ENCODE measurements at places on chromosomes 7 and 10. TPM values are rescaled to one million over a fixed set of nuclear protein-coding genes. Genes with fewer than 3 reads are reported as not detected.

GRCh38 chr10:47354165-47354564 lies 6.0 kb downstream of the RBP3 start:
- DNase-seq = peak; percentile 15

DNA sequence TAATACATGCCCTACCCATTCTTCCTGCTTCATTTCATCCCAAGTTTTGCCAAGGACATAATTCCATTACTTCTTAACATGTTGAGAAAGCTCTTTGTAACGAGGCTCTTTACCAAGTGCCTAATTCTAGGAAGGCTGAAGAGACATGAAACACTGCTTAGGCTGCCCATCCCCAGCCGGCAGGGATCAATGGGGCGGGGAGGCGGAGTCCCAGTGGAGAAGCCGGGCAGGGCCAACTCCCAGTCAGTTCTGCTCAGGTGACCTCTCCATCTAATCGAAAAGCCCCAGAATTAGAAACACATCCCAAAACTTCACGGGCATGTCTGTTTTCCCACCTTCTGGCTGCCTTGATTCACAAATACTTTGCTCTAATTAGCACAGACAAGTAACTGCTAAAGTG lies 89.5 kb upstream of the LYZL1 start:
- no peak for DNase-seq

The NPC1L1 gene
- total RNA-seq = not detected

DNA sequence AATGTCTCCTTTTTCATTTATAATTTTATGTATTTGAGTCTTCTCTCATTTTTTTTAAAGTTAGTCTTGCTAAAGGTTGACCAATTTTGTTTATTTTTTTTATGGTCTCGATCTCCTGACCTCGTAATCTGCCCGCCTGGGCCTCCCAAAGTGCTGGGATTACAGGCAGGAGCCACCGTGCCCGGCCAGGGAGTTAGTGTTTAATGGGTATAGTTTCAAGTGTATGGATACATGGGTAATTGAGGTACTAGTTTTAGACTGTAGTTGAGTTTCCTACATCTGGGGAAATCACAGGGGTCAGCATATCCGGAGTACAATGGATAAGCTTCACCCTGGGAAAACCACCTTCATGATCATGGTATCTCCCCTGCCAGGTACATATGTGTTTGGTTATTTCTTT lies 267.3 kb upstream of the KCND2 start:
- no peak for DNase-seq

The TMEM184A gene
- total RNA-seq = not detected

The LRMDA gene
- 0.13 TPM for total RNA-seq

DNA sequence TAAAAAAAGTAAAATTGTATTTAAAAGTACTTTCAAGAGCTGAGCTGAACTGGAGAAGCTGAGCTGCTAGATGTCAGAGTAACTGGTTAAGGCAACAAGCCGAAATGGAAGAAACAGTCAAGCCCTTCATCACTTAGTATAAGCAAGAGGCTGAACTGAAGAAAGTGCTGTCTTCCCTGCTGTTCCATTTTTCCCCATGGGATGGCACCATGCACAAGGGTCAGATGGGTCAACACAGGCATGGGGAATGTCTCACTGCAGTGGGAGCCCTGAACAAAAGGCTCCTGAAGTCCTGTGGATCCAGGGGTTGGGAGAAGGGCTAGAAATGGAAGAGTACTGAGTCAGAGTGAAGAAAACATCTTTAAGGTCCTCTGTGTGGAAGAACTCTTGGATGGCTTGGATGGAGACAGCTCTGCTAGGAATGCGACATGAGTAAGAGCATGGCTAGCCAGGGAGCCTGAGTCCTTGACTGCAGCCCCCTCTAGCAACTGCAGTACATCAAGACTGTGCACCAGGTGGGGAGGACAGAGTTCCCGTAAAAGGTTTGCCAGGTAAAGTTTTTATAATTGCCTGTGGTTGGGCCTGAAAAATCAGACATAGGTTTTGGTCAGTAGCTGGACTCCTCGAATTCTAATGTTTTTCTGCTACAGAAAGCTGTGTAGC lies 348.3 kb downstream of the GPR158 start:
- DNase-seq = no peak

GRCh38 chr7:115869190-115869589 lies 161.4 kb downstream of the TFEC start:
- peak; percentile 20 for DNase-seq

DNA sequence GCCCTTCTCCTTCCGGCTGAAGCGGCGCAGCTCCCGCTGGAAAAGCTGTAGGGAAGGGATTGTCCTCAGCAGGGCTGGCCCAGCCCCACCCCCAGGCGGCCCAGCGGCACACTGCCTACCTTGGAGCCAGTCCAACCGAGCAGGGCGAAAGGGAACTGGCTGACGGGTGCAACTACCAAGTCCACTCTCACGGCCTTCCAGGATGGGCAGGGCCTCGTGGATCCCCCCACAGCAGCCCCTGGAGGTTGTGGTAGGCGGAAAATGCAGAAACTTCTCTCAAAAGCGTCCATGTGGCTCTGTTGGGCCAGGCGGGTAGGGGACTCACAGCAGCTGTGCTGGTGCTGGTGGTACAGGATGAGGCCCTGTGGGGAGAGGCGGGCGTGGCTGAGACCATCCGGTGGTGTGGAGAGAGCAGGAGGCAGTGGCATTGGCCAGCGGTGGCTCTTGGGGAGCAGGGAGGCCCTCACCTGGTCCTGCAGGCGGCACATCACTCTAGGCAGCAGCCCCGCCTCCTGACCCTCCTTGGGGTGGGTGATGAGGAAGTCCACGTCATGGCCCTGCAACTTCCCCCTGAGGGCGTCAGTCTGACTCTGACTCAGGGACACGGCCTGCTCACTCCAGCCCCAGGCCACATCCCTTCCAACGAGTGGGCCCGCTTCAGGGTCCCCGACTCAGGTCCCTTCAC lies 8.4 kb upstream of the PGAM2 start:
- DNase-seq = peak; percentile 86
